Bronchial smooth muscle cell (primary cell): ENCODE measurements at places on chromosomes 7 and 10. TPM values are rescaled to one million over a fixed set of nuclear protein-coding genes. Genes with fewer than 3 reads are reported as not detected.

PRKAR2B gene
- total RNA-seq, result 2.4 and 3.4 TPM in 2 replicates

PNLIPRP2 gene
- not detected in 2 replicates for total RNA-seq

RELN gene
- 0.63 and 9.4 TPM in 2 replicates for total RNA-seq

AKR1C1 gene
- total RNA-seq, result 149 and 282 TPM in 2 replicates

AKR1C3 gene
- total RNA-seq, result 158 and 170 TPM in 2 replicates

DENND10 gene
- 84.5 and 95.7 TPM in 2 replicates for total RNA-seq

HIBADH gene
- total RNA-seq, result 70.3 and 85.7 TPM in 2 replicates

VWDE gene
- total RNA-seq, result under 0.01 and 0.16 TPM in 2 replicates

ELFN1 gene
- total RNA-seq, result 1.5 and 3.0 TPM in 2 replicates

CYP3A4 gene
- not detected in 2 replicates for total RNA-seq

NAT16 gene
- total RNA-seq, result not detected in 2 replicates

CCDC172 gene
- not detected in 2 replicates for total RNA-seq

HNRNPA2B1 gene
- total RNA-seq, result 43.9 and 80.4 TPM in 2 replicates

AGR2 gene
- not detected in 2 replicates for total RNA-seq

WDFY4 gene
- not detected in 2 replicates for total RNA-seq

ZNF33B gene
- 6.0 and 7.5 TPM in 2 replicates for total RNA-seq

CCL26 gene
- total RNA-seq, result 1.4 TPM in 1 of 2 replicates, not detected in the other

GOLGA7B gene
- not detected in 2 replicates for total RNA-seq

NODAL gene
- total RNA-seq, result not detected in 2 replicates

SPDYE16 gene
- total RNA-seq, result under 0.01 and 0.26 TPM in 2 replicates

SAMD8 gene
- 23.6 and 31.7 TPM in 2 replicates for total RNA-seq

PTF1A gene
- total RNA-seq, result not detected in 2 replicates
